ENCODE measurements at places on chromosomes 7 and 10. TPM values are rescaled to one million over a fixed set of nuclear protein-coding genes. Genes with fewer than 3 reads are reported as not detected.

Gene GPR15LG
- not detected for total RNA-seq

Gene DDC
- total RNA-seq = not detected

Gene KBTBD2
- total RNA-seq = 59.3 TPM

Gene COPG2
- total RNA-seq = 12.4 TPM

Gene CUEDC2
- total RNA-seq = 55.8 TPM

Gene MYOF
- 243 TPM for total RNA-seq

Gene TEX36
- not detected for total RNA-seq

Gene SUFU
- 2.8 TPM for total RNA-seq

Gene PILRA
- not detected for total RNA-seq

Gene HNRNPA2B1
- total RNA-seq = 274 TPM

Gene LRMDA
- 7.2 TPM for total RNA-seq

Gene TMEM213
- total RNA-seq = not detected

Gene GIMAP8
- total RNA-seq = 104 TPM

Gene PTPRN2
- 0.53 TPM for total RNA-seq
